ENCODE measurements at places on chromosomes 5 and 9. TPM values are rescaled to one million over a fixed set of nuclear protein-coding genes. Genes with fewer than 3 reads are reported as not detected.

SLC6A3 gene
- 0.30 TPM for total RNA-seq

CARD6 gene
- total RNA-seq: 10.4 TPM

ANKRD55 gene
- total RNA-seq: 0.32 TPM

DNA sequence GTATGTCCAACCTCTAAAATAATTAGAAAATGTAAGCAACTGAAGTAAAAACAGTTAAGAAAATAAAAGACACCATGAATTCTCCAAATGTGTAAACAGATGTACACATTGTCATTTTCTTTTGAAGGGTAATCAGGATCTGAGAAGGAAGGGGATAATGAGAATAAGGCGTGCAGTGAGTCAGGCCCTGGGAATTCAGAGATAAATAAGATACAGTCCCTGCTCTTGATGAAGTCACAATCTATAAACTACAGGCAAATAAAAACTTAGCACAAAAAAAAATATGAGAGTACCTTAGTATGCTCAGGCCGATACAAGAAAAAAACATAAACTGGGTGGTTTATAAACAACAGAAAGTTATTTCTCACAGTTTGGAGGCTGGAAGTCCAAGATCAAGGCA is 315.3 kb downstream of the DNAH5 start:
- no peak for DNase-seq

STOML2 gene
- 49.2 TPM for total RNA-seq

DNA sequence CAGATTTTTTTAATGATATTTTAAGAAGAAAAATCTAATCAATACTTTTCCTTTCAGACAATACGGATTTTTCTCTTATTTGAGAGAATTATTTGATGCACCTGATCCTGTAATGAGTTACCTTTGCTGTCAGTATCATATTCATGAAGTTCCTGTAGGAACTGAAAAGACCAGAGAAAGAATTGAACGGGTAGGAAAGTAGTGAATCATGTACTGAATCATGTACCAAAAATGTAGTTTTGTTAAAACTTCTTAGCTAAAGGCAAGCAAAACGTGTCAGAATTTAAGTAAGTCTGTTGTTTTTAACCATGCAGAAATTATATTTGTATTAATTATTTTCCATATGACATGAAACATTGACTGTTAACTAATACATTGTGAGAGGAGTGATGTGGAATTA is 56.6 kb downstream of the SMC5 start:
- no peak for DNase-seq

- peak; percentile 66 for DNase-seq
Measured at GRCh38 chr9:109974143-109974917, 194.3 kb downstream of the PALM2AKAP2 start.

All from aorta (tissue), 5 donors.